ENCODE measurements at places on chromosomes 6 and 20. TPM values are rescaled to one million over a fixed set of nuclear protein-coding genes. Genes with fewer than 3 reads are reported as not detected.

The BCAS1 gene
- total RNA-seq, result 3.9 TPM

The TMEM217 gene
- 0.49 TPM for total RNA-seq

The SLC12A5 gene
- 17.2 TPM for total RNA-seq

The LHFPL5 gene
- total RNA-seq, result 0.98 TPM

The FNDC1 gene
- total RNA-seq, result 3.2 TPM

The SYCP2L gene
- 7.1 TPM for total RNA-seq

The WFDC2 gene
- 3.7 TPM for total RNA-seq

The NELFCD gene
- total RNA-seq, result 34.9 TPM

The SLPI gene
- not detected for total RNA-seq

The MEP1A gene
- total RNA-seq, result under 0.01 TPM

The LY86 gene
- 2.0 TPM for total RNA-seq

The EEF1E1 gene
- total RNA-seq, result 19.9 TPM

The FLRT3 gene
- total RNA-seq, result 46.0 TPM

The PRDM1 gene
- total RNA-seq, result 1.7 TPM

The PACSIN1 gene
- total RNA-seq, result 2.7 TPM

The IL22RA2 gene
- total RNA-seq, result not detected

The C20orf141 gene
- total RNA-seq, result not detected

The ID1 gene
- total RNA-seq, result 35.7 TPM

The CTSA gene
- 10.3 TPM for total RNA-seq

The DUSP15 gene
- total RNA-seq, result 4.4 TPM

The SAPCD1 gene
- total RNA-seq, result 0.74 TPM

The WFDC8 gene
- not detected for total RNA-seq

The IL17A gene
- not detected for total RNA-seq

The CRYBG1 gene
- total RNA-seq, result 0.49 TPM

The GNAS-AS1 gene
- 0.49 TPM for total RNA-seq

The TRIM10 gene
- total RNA-seq, result 0.25 TPM

The SLC24A3 gene
- 21.4 TPM for total RNA-seq

The CFAP61 gene
- total RNA-seq, result 2.5 TPM

The TMEM14C gene
- 22.1 TPM for total RNA-seq

The TRERF1 gene
- total RNA-seq, result 3.2 TPM

The ADA gene
- total RNA-seq, result 1.5 TPM

The MPC1 gene
- total RNA-seq, result 33.9 TPM

The SYNGAP1 gene
- total RNA-seq, result 36.4 TPM

The SLC22A23 gene
- 30.2 TPM for total RNA-seq

The MEI4 gene
- 0.25 TPM for total RNA-seq

The RNF39 gene
- total RNA-seq, result not detected

The PROKR2 gene
- total RNA-seq, result 9.3 TPM

The DEFB125 gene
- total RNA-seq, result not detected

The ENPP4 gene
- 22.1 TPM for total RNA-seq

The VSX1 gene
- total RNA-seq, result under 0.01 TPM

The TPBG gene
- 3.7 TPM for total RNA-seq

The LY6G6F gene
- not detected for total RNA-seq

The DOK5 gene
- total RNA-seq, result 152 TPM

The BPIFB1 gene
- total RNA-seq, result not detected

The FOXP4 gene
- 2.2 TPM for total RNA-seq

The SPINT4 gene
- not detected for total RNA-seq

The HLA-DRB5 gene
- total RNA-seq, result not detected

The ESR1 gene
- under 0.01 TPM for total RNA-seq

The AIF1 gene
- total RNA-seq, result 5.7 TPM

The DEFB124 gene
- total RNA-seq, result not detected

The SNAP25 gene
- 113 TPM for total RNA-seq

The SCRT2 gene
- total RNA-seq, result 4.7 TPM

The CCN6 gene
- total RNA-seq, result not detected

The FKBP1C gene
- not detected for total RNA-seq

The B3GAT2 gene
- total RNA-seq, result 23.4 TPM

Data from temporal lobe (tissue), 4 donors.